Activated CD8-positive, alpha-beta memory T cell treated with anti-CD3 and anti-CD28 coated beads for 1 hour (primary cell): ENCODE measurements at places on chromosomes 4 and X.

DNA sequence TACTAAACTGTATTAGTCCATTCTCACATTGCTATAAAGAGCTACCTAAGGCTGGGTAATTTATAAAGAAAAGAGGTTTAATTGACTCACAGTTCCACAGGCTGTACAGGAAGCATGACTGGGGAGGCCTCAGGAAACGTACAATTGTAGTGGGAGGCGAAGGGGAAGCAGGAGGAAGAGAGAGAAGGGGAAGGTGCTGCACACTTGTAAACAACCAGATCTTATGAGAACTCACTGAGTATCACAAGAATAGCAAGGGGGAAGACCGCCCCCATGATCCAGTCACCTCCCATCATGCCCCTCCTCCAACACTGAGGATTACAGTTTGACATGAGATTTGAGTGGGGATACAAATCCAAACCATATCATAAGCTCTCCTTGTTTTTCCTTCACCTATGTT is 40.9 kb downstream of the RPA4 start:
- DNase-seq: no peak

GRCh38 chr4:107599841-107600240 is 120.2 kb downstream of the PAPSS1 start:
- no peak for DNase-seq

DNA sequence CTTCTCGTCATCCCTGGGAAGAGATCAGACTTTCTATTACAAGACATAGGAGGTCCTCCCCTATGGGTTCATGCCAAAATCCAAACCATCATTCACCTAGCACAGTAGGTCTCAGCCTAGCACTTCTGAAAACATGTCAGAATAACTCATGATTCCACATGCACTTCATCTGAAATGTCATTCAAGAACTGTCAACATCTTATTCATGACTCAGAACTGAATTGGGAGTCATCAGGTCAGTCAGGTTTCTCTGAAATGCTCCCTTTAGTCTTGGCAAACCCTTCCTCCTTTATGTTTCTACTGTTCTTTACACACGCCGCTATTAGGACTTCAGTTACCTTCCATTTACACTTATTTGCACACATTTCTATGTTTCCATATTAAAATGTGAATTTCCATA is 67.2 kb downstream of the ANTXR2 start:
- DNase-seq: no peak

DNA sequence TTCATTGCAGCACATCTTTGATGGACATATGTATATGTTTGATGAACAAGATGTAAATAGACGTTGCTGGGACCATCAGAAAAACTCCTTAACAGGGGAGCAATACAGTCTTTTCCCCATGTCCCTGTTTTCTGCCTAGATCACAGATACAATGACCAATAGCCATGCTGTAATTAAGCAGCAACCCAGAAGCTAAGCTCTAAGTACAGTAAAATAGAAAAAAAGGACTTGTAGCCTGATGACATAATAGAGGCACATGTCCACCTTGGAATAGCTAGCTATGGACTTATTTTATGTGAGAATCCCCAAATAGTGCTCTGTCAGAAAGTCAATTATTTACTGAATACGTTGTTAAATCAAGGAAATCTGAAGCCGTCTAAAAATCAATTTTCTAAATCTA is 14.9 kb downstream of the FAM13A start:
- no peak for DNase-seq

DNA sequence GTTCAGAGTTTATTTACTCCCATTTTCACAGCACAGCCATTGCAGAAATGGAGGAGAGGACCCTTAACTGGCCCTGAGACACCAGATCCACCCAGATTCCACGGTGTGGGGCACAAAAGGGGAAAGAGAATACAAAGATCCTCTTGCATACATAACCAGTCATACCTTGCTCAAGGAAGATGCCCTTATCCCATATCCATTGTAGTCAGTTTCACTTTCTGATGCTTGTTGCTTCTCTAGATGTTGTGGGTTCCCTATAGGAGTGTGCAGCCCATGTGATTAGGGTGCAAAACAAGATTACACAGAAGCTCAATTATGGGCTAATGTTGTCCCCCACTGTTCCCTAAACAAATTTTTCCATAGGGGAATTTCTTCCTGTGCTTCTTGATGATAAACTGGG is 1309.0 kb upstream of the PABPC4L start:
- DNase-seq: no peak

DNA sequence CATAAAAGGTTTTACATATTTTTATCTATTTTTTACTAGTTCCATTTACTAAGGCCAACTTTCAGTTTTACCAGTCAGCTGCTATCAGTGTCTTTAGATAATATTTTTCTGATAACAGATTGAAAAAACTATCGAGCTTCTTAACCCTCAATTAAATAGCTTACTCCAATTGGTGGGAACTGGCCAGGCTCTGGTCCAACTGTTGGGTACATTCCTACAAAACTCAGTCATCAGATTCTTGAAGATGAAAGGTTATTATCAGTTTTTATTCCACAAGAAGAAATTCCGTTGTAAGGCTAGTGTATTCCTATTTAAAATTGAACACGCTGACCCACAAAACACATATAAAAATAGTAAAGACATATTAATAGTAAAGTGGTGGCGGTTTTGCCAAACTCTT is 346.2 kb downstream of the MAPK10 start:
- no peak for DNase-seq

DNA sequence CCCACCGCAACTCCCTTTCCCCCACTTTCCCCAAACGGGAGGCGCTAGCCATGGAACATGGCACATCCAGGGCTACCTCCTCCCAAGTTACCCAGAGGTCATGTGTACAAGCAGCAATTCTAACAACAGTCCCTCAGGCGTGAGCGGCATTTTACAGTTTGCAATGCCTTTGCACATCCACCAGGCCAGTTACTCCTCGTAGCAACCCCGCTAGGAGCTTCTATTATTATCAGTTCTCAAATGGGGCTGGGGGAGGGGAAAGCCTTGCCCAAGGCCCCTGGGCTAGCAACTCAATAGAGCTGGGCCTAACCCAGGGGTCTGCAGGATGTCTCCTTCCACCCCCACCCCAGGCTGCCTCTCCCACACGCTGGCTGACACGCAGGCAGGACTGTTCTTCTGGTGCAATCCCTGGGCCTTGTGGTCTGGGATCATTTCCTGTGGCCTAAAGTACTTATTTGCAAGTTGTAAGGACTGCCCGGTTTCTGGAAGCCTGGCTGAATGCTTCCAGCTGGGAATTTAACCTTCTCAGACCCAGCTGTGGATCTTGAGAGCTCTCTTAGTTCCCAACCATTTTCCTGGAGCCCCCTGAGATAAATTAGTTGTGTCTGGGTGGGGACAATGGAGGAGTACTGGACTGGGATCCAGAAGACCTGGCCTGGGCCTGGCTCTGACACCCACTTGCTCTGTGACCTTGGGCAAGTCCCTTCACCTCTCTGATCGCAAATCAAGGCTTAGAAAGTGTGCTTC is 27.7 kb downstream of the PJA1 start:
- no peak for DNase-seq

GRCh38 chr4:54076673-54077072 is 12.3 kb upstream of the CHIC2 start:
- DNase-seq: no peak

DNA sequence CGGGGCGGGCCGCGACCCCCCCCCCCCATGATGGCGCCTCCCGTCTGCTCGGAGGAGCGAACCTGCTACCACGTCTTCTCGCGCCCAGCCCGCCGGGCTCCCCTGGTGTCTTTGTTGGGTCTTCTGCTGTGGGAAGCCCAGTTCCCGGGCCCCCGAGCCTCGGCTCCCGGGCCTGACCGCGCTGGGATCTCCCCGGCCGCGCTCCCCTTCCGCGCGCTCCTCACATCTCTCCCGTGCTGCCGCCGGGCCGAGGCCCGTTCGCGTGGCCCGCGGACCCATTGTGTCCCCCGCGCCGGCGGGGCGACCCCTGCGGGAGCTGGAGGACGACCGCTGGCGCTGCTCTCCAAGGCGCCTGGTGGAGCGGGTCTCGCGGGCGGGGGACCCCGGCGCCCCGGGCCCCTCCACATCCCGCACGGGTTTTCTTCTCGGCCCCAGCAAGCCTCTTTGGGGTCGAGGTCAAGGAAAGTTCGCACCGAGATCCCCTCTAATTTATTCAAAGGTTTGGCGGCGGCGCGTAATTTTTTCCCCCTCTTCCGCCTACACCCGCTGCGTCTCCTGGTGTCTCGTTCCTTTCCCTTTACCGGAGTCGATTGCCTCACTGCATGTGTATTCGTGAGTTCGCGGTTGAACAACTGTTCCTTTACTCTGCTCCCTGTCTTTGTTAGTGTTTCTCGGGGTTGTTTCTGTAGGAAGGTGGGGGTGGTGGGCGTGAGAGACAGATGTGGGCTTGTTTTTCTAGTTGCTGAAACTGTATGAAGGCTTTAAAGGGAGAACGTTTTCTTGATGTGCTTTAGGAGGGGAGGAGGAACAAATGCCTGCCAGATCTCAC is 770 bp downstream of the SMAD1 start:
- no peak for DNase-seq

GRCh38 chr4:93103042-93103441 is 725.5 kb upstream of the ATOH1 start:
- no peak for DNase-seq

GRCh38 chrX:21802054-21802670 is 37.3 kb upstream of the MBTPS2 start:
- no peak for DNase-seq

- no peak for DNase-seq
These were observed 6.0 kb downstream of the GRIA3 start for GRCh38 chrX:123190096-123190495.

- DNase-seq: no peak
These were observed 750.5 kb upstream of the HTR2C start for GRCh38 chrX:113833096-113834055.

DNA sequence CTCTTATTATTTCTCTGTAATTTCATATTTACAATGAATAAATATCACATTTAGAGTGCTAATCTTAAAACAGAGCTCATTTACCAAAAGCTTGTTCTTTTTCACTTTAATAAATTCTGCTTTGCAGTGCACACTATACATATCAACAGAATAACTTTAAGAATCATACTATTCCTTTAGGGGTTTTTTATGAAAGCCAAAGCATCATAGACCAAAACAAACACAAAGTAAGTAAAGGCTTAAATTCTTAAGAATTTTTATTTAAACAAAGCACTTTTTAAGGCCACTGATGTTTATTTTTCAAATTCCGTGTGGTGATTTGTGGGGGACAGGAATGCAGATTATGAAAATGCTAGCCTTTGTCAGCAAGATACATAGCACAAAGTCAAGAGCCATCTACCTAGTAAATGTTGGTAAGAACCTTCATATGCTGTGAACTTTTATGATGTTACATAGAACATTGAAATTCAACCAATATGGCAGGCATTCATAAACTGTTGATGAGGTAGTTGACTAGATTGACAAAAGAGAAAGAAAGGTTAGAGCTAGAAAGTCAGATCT is 17.8 kb downstream of the TIGD2 start:
- DNase-seq: no peak

DNA sequence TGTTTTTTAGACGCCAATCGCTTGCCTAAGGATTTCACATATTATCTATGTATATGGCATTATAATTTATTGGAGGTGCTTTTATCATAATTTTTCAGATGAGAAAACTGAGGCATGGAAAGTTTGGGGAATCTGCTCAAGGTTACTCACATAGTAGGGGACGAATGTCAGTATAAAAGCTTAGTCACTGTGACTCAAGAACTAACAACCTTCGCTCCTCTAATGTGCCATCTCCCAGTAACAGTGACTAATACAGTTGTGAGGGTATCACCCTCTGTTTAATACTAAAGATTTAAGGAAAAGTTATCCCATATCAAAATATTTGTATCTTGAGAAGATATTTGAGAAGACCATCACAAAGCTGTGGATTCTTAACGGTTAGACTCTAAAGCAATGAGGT is 353.1 kb upstream of the SPOCK3 start:
- DNase-seq: no peak

DNA sequence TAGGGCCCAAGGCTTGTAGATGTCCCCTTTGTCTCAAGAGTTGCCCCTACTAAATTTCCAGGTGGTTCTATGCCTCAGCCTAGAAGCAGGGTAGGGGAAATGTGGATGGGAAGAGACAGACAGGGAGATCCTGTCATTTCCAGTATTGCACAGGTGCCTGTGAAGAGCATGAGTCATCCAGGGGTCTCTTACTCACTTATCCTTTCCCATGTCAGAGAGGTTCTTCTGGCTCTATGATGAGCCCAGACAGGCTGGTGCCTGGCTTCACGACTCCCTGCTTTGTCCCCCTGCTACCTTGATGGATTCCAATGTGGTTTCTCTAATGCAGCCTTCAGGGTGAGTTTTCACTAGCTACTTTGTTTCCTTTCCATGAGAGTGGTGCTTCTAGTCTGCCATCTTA is 35.2 kb upstream of the DDX60 start:
- no peak for DNase-seq

GRCh38 chrX:70916754-70917153 is 8.2 kb upstream of the TEX11 start:
- no peak for DNase-seq

DNA sequence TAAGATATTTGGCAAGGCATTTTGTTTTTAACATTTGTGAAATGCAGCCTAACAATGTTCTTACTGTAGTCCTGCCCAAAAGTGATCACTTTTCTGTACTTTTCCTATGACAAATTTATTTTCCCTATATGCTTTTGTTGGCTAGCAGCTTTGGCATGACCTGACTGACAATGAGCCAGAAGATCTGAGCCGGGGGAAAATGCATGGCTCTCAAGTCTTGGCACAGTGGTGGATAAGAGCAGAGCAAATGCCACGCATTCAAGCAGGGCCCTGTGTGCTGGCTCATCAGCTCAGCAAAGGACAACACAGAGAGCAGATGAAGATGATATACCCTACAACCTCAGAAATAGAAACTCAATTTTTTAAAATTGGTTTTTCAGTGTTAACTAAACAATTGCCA is 187.3 kb downstream of the ANAPC10 start:
- no peak for DNase-seq

DNA sequence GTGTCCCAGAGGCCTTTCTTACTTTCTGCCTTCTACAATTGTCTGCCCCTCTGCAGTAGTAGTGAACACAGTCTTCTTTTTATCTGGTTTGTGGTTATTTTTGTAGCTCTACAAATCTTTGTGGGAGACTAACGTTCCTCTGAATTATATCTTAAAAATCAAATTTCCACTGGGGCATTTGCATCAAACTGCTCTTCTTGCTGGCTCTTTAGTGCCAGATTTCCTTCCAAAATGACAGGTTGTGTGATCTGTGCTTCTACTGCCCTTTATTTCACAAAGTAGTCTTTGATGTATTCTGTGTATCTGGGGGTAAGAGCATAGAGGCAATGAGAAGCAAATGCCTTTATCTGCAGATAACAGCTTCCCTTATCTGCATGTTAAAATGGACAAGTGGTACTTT is 34.5 kb downstream of the TSPAN7 start:
- no peak for DNase-seq

- DNase-seq: no peak
These were observed 105.8 kb downstream of the FAT4 start for GRCh38 chr4:125420526-125420925.
